HepG2 (cell line): ENCODE measurements at places on chromosomes 5 and 9. TPM values are rescaled to one million over a fixed set of nuclear protein-coding genes. Genes with fewer than 3 reads are reported as not detected.

Gene HTR1A
- total RNA-seq = not detected in 2 replicates

Gene PHF24
- not detected in 2 replicates for total RNA-seq

Gene CDKN2A
- total RNA-seq = 4.2 TPM in 2 replicates

Gene SAPCD2
- total RNA-seq = 35.9 and 42.8 TPM in 2 replicates

Gene AGXT2
- total RNA-seq = 0.13 TPM in 1 of 2 replicates, not detected in the other

Gene TRIM7
- not detected in 2 replicates for total RNA-seq

Gene ZFP2
- total RNA-seq = 0.13 and 0.27 TPM in 2 replicates

Gene ABCA1
- total RNA-seq = 40.0 and 63.8 TPM in 2 replicates

Gene OMD
- not detected in 2 replicates for total RNA-seq

Gene MAMDC4
- total RNA-seq = 1.2 and 6.0 TPM in 2 replicates

Gene PCDHGA2
- 0.04 TPM in 1 of 2 replicates, not detected in the other for total RNA-seq

Gene APBA1
- 0.15 TPM in 1 of 2 replicates, not detected in the other for total RNA-seq

Gene DPP7
- 0.66 and 1.2 TPM in 2 replicates for total RNA-seq

Gene GABRA1
- not detected in 2 replicates for total RNA-seq

Gene EPB41L4A
- total RNA-seq = 0.07 TPM in 1 of 2 replicates, not detected in the other

Gene FAF2
- total RNA-seq = 21.5 and 34.3 TPM in 2 replicates

Gene ADRA1B
- not detected in 2 replicates for total RNA-seq

Gene ANXA1
- 0.20 and 0.24 TPM in 2 replicates for total RNA-seq

Gene DNAH5
- 0.03 and 0.09 TPM in 2 replicates for total RNA-seq

Gene PCDHAC1
- total RNA-seq = 0.04 TPM in 1 of 2 replicates, not detected in the other

Gene SLC1A1
- total RNA-seq = not detected in 2 replicates

Gene SH3PXD2B
- total RNA-seq = 3.4 and 3.8 TPM in 2 replicates

Gene GARIN3
- not detected in 2 replicates for total RNA-seq

Gene PURA
- total RNA-seq = 5.0 and 6.8 TPM in 2 replicates

Gene FRRS1L
- total RNA-seq = 0.02 TPM in 1 of 2 replicates, not detected in the other

Gene PCDHGA9
- total RNA-seq = 0.38 TPM in 1 of 2 replicates, not detected in the other

Gene CENPH
- 28.8 and 36.2 TPM in 2 replicates for total RNA-seq

Gene PPIC
- 9.9 and 17.2 TPM in 2 replicates for total RNA-seq

Gene DBH
- total RNA-seq = not detected in 2 replicates

Gene FBP2
- not detected in 2 replicates for total RNA-seq

Gene FOXD4L6
- total RNA-seq = 0.11 TPM in 1 of 2 replicates, not detected in the other

Gene WDR31
- 0.33 and 0.56 TPM in 2 replicates for total RNA-seq

Gene IL7R
- total RNA-seq = not detected in 2 replicates

Gene RNF180
- 0.11 and 0.20 TPM in 2 replicates for total RNA-seq

Gene LHX3
- total RNA-seq = not detected in 2 replicates

Gene RGMB
- total RNA-seq = 2.3 and 3.8 TPM in 2 replicates

Gene RABEPK
- total RNA-seq = 90.0 and 103 TPM in 2 replicates

Gene INSL6
- not detected in 2 replicates for total RNA-seq

Gene CARTPT
- not detected in 2 replicates for total RNA-seq

Gene OR1J4
- total RNA-seq = not detected in 2 replicates

Gene HSD17B4
- total RNA-seq = 399 and 508 TPM in 2 replicates

Gene N4BP3
- not detected in 2 replicates for total RNA-seq

Gene FBN2
- total RNA-seq = not detected in 2 replicates

Gene CCNO
- 0.07 TPM in 1 of 2 replicates, not detected in the other for total RNA-seq

Gene TNC
- not detected in 2 replicates for total RNA-seq

Gene IL3
- not detected in 2 replicates for total RNA-seq

Gene TAF1L
- not detected in 2 replicates for total RNA-seq

Gene SHLD3
- total RNA-seq = 6.8 and 8.1 TPM in 2 replicates

Gene ACOT12
- not detected in 2 replicates for total RNA-seq

Gene CSF2
- not detected in 2 replicates for total RNA-seq

Gene ST8SIA4
- not detected in 2 replicates for total RNA-seq

Gene SPATA31A3
- not detected in 2 replicates for total RNA-seq

Gene DAPK1
- 34.0 and 35.9 TPM in 2 replicates for total RNA-seq

Gene C5orf46
- total RNA-seq = not detected in 2 replicates
